ENCODE measurements at places on chromosomes 7 and 10.
A peak's percentile ranks its signal among the peaks of the same experiment; 100 is the strongest.

GRCh38 chr10:5547931-5548660 lies 23.3 kb downstream of the CALML3 start:
- DNase-seq: no peak

- no peak for DNase-seq
These were observed 23.6 kb downstream of the PIP4K2A start for GRCh38 chr10:22690614-22691431.

DNA sequence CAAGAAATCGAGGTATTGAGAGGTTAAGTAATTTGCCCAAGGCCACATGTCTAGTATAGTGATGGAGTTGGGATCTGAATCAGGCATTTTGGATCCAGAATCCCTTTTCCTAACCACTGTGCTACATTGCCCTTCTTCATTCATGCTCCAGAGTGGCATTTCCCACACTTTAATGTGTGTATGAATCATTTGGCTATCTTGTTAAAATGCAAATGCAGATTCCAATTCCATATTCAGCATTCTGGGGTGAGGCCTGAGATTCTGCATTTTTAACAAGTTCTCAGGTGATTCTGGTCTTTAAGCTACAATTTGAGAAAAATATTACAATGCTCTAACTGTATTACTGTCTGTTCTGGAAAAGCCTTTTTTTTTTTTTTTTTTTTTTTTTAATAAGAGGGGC lies 631.3 kb downstream of the PHTF2 start:
- DNase-seq: no peak

GRCh38 chr10:70528741-70529362 lies 50.3 kb downstream of the PALD1 start:
- DNase-seq: no peak

GRCh38 chr7:48427671-48428070 lies 256.4 kb downstream of the ABCA13 start:
- no peak for DNase-seq

DNA sequence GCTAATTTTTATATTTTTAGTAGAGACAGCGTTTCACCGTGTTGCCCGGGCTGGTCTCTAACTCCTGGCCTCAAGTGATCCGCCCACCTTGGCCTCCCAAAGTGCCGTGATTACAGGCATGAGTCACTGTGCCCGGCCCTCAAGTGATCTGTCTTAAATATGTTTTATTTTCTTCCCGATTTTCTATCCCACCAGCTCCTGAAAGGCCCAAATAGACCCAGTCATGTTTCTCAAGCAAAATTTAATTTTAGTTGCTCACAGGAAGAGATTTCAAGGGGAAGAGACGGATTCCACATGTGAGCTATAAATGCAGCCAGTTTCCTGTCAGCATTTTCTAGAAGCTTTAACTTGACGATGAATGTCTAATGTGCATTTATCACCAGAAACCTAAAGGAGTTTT lies 12.0 kb downstream of the DENND10 start:
- no peak for DNase-seq

DNA sequence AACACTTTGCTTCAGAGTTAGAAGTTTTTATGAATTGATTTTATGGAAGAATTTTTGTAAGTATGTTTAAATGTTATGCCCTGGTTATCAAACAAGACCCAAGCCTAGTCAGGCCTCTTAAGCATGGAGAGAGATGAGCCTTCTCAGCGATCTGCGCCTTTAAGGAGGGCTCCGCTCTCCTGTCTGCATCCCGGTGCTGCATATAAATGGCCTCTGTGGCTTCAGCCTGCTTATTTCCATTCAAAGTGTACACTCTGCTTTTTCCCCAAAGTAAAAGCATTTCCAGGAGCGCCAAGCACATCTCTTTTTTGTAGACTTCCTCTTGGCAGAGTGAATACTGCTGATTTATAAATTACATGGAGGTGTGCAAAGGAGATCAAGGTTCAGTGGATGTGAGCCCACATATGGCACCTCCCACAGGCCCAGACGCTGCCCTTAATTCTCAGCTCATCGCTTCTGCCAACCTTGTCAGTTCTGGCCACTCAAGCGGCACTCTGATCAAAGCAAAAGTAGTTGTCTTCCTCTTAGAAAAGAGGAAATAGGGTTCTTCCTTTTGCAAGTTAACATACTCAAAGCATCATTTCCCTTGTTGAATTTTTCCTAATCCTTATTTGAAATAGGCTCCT lies 70.0 kb upstream of the SFMBT2 start:
- DNase-seq: no peak

- DNase-seq: no peak
These were observed 84.8 kb downstream of the PRKAG2 start for GRCh38 chr7:151792086-151792485.

GRCh38 chr10:72073708-72074573 lies 14.4 kb downstream of the SPOCK2 start:
- DNase-seq: no peak

DNA sequence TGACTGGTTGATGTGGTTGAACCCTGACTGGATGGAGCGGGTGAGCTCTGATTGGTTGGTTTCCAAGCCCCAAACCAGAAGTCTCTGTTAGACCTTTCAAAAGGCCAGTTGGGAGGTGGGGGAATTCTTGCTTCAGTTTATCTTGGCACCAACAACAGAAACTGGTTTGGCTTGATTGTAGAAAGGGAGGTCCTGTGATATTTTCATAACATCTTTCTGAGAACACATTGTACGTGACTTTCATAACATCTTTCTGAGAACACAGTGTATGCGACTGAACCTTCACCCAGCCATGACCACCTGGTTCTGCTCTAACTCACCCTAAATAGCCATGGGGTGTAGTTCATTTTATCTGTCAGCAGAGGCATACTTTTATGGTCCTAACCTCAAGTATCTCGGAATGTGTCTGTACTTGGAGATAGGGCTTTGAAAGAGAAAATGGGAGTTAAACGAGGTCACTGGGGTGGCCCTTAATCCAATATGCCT lies 88.3 kb downstream of the GALNT17 start:
- DNase-seq: no peak

DNA sequence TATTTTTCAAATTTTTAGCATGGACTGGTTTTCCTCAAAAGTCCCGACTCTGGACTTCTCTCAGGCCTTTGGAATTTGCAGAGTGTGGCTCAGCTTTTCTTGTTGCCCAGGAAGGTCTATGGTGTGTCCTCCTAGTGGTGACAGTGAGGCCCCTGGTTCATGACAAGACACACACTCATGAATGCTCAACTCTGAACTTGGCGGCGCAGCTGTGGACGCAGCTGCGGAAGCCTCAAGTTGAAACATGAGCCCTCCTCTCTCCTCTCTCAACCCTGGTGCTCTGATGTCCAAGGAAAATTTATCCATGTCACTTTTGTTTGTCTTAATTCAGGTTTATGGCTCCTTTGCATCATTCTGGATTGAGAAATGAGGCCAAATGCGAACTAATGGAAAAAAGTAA lies 183.9 kb downstream of the HECW1 start:
- DNase-seq: no peak

- no peak for DNase-seq
These were observed 115.2 kb downstream of the TCERG1L start for GRCh38 chr10:131196176-131196885.

- no peak for DNase-seq
These were observed 627.2 kb downstream of the SUGCT start for GRCh38 chr7:40761762-40762560.

GRCh38 chr10:122135251-122136025 lies 135.7 kb upstream of the BTBD16 start:
- no peak for DNase-seq

GRCh38 chr10:16845248-16845647 lies 28.0 kb upstream of the RSU1 start:
- DNase-seq: no peak

DNA sequence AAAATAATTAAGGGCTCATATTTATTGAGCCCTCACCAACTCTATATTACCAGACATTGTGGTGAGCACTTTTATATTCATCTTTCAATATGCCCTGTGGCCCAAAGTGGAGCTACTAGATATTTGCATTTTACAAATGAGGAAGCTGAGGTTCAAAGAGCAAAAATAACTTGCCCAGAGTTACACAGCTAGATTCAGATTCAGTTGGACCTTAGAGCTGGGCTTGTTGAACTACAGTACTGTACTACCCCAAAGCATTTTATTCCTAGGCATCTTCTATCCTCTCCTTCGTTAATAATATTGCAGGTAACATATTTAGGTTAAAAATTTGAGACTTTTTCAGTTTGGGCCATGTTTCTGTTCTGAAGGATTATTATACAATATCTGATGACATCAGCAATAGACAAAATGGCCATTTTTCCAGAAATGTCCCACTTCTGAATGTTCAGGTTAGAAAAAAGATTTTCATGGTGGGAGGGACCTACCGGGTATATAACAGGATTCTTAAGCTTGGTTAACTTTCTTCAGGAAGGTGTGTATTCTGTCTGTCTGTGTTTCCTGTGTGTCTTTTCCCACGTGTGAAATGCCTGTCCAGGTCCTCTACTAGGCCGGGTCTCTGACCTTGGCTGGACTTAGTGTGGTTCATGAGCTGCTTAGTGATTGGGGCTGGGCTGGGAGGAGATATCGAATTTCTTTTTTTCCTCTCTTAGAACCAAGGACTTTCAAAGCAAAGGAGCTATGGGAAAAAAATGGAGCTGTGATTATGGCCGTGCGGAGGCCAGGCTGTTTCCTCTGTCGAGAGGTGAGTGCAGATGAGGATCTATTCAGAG lies 13.6 kb downstream of the PRXL2A start:
- DNase-seq: no peak

DNA sequence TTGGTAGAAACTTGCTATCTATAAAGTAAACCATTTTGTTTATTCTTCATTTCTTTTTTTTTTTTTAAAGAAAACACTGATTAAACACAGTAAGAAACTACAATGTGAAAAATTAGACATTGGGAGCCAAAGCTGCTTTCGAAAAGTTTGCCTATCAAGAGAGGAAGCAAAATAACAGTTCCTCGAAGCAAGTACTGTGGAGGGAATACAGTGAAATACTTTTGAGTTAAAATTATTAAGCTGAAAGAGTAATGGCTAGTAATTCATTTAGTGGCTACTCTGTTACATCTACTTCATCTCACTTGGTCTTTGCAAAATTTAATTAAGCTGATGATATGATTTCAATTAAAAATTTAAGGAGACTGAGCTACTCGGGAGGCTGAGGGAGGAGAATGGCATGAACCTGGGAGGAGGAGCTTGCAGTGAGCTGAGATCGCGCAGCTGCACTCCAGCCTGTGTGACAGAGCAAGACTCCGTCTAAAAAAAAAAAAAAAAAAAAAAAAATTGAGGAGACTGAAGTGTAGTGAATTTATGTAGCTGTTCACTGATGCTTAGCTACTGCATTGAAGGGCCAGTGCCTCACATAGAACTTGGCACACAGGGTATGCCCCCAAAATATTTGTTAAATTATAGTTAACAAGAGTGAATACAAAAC lies 982.1 kb upstream of the MBL2 start:
- no peak for DNase-seq

GRCh38 chr10:11245981-11246590 lies 228.4 kb downstream of the CELF2 start:
- DNase-seq: no peak

DNA sequence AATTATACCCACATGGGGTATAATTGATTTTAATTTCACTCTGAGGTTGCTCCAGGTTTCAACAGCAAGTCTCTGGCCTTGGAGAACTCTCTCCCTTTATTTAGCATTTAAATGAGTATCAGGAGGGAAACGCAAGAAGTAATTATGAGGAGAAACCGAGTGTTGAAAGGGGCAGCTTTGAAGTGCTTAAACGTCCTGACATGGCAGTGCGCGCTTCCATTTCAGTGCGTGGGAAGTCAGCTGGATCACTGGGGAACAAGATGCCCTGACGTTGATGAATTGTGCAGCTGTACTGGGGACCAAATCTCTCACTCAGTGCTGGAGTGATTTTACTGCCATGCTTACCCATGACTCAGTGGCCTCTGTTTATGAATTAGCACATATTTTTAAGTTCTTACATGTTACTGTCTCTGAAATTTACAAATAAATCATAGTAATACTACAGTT lies 106.0 kb upstream of the PRR15 start:
- DNase-seq: peak; percentile 33

DNA sequence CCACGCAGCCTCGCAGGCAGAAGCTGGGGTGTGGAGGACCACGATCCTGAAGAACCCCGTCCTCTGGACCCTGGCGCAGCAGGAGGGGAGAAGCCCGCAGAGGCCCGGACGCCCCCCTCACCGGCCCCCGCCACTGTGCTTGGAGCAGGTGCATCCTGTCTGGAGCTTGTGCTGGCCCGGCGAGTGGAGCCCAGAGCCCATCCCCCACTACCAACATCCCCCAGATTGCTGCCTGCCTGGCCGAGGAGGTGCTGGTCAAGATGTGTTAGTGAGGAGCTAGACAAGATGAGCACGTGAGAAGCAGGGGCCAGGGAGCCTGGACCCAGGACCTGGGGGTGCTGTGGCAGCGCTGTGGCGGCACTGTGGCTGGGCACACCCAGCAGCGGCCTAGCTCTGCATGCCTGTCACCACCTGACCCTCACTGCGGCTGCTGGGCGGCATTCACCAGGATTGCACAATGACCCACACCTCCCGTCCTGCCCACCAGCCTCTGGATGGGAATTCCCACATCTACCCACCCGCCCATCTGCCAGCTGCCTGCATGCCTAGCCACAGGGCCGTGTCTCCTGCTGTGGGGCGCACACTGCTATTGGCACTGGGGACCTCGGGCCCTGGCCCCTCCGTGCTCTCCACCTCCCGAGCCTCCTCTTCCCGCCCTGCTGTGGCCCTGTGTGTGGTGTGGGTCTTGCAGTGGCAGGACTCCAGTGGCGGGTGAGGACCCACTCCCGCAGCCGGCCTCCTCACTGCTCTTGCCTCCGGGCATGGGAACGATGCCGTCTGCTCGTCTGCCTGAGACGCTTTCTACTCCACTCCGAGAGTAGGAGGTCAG lies 11.8 kb downstream of the GPR146 start:
- DNase-seq: no peak

- no peak for DNase-seq
These were observed 36.4 kb downstream of the CNPY1 start for GRCh38 chr7:155509725-155510551.

DNA sequence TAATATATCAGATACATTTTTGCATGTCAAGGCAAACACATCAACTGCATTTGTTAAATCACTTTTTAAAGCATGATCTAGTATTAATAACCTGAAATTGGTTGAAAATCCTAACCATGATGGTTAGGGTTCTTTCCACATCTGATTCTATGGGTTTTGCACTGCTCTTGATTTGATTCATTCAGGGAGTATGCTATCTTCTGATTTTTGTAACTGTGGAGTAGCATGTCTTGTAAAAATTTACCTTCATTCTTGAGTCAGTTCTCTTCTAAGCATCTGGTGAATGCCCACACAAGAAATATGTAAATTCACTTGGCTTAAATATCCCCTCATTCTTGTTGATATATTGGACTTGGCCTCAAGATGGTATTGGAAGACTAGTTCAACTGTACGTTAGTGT lies 178.7 kb downstream of the KLF6 start:
- no peak for DNase-seq

- DNase-seq: no peak
These were observed 75.8 kb downstream of the MAD1L1 start for GRCh38 chr7:2156756-2157472.

Measured in C1 segment of cervical spinal cord (tissue), 14 donors.